ENCODE measurements at places on chromosomes 4 and X.

- no peak for DNase-seq
Observed at GRCh38 chr4:82560853-82561785, 669 bp downstream of the TMEM150C start.

GRCh38 chr4:112517067-112517634 is 1.2 kb upstream of the NEUROG2 start:
- no peak for DNase-seq

GRCh38 chr4:101421386-101421785 is 74.1 kb upstream of the PPP3CA start:
- DNase-seq = no peak

DNA sequence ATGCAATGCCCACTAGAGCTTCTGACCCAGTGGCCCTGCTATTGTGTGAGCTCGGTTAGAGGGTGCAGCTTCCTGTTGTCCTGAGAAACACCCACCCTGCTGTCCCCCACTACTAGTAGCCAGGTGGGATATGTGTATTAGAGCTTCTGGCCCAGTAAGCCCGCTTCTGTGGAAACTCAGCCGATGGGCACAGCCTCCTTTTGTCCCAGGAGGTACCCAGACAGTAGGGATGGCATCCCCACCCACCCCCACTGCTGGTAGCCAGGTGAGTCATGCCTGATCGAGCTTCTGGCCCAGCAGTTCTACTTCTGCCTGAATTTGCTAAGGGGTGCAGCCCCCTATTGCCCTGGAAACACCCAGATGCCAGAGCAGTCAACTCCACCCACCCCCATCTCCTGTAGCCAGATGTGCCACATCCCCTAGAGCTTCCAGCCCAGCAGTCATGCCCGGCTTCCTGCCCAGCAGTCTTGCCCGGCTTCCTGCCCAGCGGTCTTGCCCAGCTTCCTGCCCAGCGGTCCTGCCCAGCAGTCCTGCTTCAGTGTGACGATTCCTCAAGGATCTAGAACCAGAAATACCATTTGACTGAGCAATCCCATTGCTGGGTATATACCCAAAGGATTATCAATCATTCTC is 162.7 kb upstream of the KLF8 start:
- DNase-seq = no peak

DNA sequence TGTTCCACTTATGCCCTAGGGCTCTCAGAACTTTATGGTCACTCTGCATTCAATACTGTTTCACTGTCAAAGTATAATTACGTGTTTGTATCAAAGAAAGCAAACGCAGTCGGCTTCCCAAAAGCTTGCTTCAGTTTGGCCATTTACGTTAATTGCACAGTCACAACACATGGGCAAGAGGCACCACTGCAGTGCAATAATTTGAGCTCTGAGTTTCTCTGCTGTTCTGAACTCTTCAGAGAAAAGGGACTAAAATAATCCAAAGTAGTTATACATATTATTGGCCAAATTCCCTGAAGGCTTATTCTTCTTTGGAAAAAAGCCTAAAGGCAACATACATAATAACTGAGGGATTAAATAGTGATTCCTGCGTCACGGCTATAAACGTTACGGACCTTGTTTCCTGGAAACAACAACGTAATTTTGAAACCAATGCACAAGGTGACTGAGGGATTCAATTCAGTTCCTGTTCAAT is 51.3 kb downstream of the RNF150 start:
- no peak for DNase-seq

- peak; percentile 30 for DNase-seq
Observed at GRCh38 chr4:77699731-77700210, 94.2 kb downstream of the CXCL13 start.

DNA sequence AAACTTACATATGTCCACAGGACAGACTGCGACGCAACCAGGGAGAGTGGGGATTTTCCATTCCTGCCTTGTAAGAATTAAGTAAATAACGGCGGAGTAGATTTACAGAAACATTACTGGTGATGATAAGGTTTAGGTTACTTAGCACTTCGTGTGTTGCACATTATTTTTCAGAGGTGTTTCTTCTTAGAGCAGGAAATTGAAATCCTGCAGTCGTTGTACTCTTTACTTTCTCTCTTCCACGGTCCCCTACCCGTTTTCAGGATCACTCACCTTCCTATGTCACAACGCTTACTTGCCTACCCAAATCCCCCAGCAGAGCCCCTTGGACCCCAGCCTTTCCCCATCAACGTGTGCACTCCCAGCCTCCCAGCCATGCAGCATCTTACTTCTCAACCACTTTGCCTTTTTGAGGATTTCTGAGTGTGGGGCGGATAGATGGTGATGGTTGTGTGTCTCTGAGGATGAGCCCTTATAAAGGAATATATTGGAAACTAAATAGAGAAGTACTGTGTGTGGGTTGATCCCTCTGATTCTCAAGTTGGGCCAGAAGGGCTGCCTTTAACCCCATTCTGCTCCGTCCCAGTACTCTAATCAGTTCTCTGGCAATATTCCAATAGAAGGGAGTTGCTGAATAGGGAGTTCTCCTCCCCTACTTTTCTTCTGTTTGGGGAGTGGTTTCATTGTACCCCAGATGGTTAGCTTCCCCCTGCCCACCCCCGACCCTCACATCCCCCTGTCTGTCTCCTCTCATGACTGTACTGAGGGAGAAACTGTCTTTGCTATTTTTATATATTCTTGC is 1.6 kb downstream of the MID2 start:
- DNase-seq = no peak

- DNase-seq = peak; percentile 31
Observed at GRCh38 chr4:102787096-102787881, 26.5 kb upstream of the MANBA start.

DNA sequence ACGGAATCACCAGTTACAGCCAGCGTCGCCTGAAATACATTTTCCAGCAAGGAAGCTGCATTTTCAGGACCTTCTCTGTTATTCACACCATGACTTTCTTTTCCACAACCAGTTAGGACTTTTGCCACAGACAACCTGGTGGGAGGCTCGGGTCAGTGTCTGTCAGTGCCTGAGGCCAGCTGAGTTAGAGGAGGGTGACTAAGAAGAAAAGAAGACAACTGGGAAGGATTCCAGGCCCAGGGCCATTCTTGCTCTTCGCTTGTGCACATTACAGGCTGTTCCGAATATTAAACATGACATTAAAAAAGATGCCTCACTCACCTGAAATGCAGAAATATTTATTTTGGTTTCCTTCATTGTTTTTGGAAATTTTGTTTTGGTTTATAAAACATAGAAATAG is 21.4 kb upstream of the CENPU start:
- DNase-seq = no peak

- DNase-seq = no peak
Observed at GRCh38 chrX:121823406-121823805, 776.0 kb downstream of the GLUD2 start.

- no peak for DNase-seq
Observed at GRCh38 chr4:30181918-30182317, 538.3 kb upstream of the PCDH7 start.

- no peak for DNase-seq
Observed at GRCh38 chr4:112523008-112523721, 7.2 kb upstream of the NEUROG2 start.

- DNase-seq = no peak
Observed at GRCh38 chrX:15813416-15813815, 23.1 kb downstream of the ZRSR2 start.

DNA sequence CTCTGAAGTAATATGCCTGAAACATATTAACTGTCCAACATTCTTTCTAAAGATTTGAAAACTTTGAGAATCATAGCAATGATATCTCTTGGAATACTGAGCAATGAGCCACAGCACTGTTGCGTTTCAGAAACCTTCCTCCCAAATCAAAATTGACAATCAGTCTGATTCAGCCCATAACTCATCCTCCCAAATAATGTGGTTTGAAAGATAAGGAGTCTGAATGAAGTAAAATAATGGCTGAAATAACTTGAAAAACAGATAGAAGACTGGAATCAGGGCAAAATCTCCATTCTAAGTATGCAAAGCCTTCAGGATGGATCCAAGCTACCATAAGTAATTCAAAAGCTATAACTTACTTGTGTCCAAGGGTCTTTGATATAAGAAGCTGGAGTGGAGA is 98.6 kb upstream of the PLS3 start:
- DNase-seq = no peak

DNA sequence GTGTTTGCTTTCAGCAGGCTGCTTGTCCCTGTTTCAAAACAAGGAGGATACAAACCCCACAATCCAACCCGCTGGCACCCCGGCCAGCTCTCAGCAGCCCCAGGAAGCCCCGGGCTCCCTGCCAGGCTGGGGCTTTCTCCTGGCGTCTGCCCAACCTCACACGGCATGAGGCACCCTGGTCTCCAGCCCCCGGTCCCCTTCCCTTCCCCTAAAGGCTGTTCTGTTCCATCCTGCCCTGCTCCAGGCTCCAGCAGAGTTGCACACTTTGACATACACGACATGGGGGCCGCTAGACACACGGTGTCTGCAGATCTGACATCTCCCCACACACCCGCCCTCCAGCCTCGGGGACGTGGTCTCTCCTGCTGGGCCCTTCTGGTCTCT is 107.7 kb upstream of the ADRA2C start:
- no peak for DNase-seq

- DNase-seq = no peak
Observed at GRCh38 chr4:61336916-61337315, 136.8 kb downstream of the ADGRL3 start.

Measured in AG09319 (cell line).